ENCODE measurements at places on chromosomes 4 and X.

DNA sequence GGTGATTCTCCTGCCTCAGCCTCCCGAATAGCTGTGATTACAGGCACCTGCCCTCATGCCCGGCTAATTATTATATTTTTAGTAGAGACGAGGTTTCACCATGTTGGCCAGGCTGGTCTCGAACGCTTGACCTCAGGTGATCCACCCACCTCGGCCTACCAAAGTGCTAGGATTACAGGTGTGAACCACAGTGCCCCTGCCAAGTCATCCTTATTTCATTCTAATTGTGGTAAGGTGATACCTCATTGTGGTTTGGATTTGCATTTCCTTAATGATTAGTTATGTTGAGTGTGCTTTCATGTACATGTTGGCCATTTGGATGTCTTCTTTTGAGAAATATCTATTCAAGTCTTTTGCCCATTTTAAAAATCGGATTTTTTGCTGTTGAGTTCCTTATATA lies 93.0 kb downstream of the USP9X start:
- no peak for DNase-seq

GRCh38 chr4:100146756-100147155 lies 43.5 kb downstream of the DDIT4L start:
- no peak for DNase-seq

- DNase-seq = peak; percentile 55
Observed at GRCh38 chr4:80295336-80295735, 28.9 kb downstream of the FGF5 start.

GRCh38 chr4:21290562-21290961 lies 590.3 kb downstream of the PACRGL start:
- DNase-seq = no peak

Data from fibroblast of skin of left quadriceps (primary cell).